HFFc6 (cell line): ENCODE measurements at places on chromosomes 2 and 18. TPM values are rescaled to one million over a fixed set of nuclear protein-coding genes. Genes with fewer than 3 reads are reported as not detected.

The QPCT gene
- total RNA-seq = 3.2 to 6.9 TPM (median 5.0 TPM) in 3 replicates

DNA sequence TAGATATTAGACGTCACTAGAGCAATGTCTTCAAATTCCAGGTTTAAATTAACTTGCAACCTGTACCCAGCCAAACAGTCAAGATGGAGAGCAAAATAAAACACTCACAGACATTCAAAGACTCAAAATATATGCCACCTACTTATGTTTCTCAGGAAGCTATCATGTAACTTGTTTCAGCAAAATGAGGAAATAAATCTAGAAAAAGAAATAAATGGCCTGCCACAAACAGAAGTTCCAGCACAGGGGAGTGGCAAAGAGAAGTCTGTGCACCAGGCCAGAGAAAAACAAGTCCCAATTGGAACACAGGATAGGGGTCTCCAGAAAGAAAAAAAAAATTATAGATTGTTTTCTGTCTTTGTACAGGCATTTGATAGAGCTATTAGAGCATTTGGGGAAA, 96.7 kb downstream of the LRP2 start:
- no peak for DNase-seq

The MPV17 gene
- total RNA-seq = 81.4 and 83.0 TPM in 2 replicates

GRCh38 chr2:173862612-173863217, 102.5 kb downstream of the SP3 start:
- no peak for DNase-seq

DNA sequence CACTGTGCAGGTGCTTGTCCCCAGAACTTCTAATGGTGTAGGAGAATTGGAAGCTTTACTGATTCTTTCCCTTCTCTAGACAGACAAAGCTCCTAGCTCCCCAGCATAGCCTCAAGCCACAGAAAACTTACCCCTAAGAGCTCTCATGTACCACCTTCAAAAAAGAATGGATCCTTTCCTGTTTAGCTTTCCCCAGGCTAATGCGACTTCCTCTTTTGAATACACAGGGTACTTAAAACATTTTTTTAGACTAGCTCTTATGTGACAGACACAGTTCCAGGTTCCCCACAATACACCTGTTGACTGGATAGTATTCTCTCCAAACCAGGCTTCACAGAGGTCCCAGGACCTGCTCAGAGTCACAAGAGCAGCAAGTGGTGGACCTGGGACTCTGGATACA, 8.3 kb downstream of the CTAGE1 start:
- no peak for DNase-seq

- no peak for DNase-seq
Measured at GRCh38 chr18:61596296-61596695, 263.1 kb downstream of the CDH20 start.

GRCh38 chr18:13136904-13137669, 81.5 kb upstream of the LDLRAD4 start:
- DNase-seq = no peak

The ACKR3 gene
- total RNA-seq = not detected in 3 replicates

DNA sequence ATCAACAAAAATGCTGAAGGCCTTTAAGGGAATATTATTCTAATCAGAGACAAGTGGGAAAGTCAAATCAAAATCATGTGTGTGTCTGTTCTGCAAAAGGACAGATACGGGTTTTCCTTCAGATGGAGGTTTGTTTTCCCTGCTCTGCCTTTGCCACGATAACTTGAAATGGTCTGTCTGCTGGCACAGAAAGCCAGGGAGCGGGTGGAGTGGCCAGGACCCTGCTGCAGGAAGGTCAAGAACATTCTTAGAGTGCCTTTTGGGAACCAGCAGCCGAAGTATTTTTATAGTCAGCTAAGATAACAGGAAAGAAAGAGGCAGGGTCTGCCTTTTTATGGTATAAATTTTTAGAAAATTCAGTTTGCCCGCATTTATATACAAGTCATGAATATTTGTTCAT, 234.2 kb downstream of the LTBP1 start:
- DNase-seq = no peak

The NT5DC4 gene
- not detected in 3 replicates for total RNA-seq

The ALKAL2 gene
- total RNA-seq = not detected in 3 replicates

The TTC27 gene
- 18.4 and 23.6 TPM in 2 replicates for total RNA-seq

DNA sequence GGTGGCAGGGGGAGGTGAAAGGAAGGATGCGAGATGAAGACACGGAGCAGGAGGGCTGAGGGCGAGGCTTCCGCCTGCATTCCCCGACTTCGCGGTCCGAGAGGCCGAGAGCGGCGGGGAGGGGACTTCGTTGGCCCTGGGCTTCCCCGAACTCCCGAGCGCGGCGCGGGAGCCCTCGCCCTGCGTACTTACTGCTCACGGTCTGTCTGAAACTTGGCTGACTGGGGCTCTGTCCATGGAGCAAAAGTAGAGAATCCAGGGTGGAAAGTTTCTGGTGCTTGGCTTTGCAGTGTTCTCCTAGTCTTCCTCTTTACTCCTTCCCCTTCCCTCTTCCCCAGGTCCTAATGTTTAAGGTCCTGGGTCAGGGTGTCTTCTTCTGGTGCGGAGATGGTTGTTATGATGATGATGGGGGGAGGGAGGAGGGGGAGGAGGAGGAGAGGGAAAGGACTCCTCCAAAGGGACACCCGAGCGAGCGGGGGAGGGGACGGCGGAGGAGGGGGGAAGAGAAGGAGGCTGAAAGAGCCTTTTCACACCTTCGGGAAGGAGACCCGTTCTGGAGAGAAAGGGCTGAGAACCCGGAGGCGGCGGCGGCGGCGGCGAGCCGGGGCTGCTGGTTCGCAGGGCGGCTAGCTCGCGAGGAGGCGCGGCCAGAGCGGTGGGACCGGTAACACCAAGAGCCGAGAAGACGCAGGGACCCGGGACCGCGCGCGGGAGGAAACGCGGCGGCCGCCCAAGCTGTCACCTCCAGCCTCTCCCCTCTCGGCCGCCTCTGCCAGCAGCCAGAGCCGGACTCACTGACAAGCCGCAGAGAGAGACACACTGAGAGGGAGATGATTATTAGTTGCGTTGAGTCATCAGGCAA, at the start of gene SATB2:
Gene SATB2 (minus strand): TSS at position 793 of the 862 bp plus-strand sequence. CDS start 1,902 bp downstream, outside the sequence.
- DNase-seq = peak; percentile 78

DNA sequence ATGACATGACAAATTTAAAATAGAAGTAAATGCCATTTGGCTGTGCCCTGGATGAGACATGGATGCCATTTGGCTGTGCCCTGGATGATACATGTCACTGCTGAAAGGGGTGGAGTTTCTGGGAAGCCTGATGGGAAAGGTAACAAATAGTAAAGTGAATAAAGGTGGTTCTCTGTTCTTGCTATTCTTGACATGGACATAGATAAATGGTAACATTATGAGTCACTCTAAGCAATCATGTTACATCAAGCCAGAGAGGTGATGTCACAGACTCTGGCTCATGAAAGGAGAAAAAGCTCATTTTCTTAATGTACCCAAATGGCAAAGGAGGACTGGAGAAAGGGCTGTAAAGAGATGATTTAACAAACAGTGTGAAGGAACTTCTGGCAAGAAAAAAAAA, 86.4 kb downstream of the EML6 start:
- peak; percentile 32 for DNase-seq

The STON1 gene
- total RNA-seq = 1.9 and 3.1 TPM in 2 replicates

GRCh38 chr2:148282201-148282600, 261.3 kb downstream of the MBD5 start:
- no peak for DNase-seq

- peak; percentile 51 for DNase-seq
Measured at GRCh38 chr2:54940723-54941122, 109.5 kb downstream of the RTN4 start.

The CCBE1 gene
- total RNA-seq = 152 and 204 TPM in 2 replicates

GRCh38 chr2:123732563-123732962, 292.5 kb upstream of the CNTNAP5 start:
- DNase-seq = no peak

DNA sequence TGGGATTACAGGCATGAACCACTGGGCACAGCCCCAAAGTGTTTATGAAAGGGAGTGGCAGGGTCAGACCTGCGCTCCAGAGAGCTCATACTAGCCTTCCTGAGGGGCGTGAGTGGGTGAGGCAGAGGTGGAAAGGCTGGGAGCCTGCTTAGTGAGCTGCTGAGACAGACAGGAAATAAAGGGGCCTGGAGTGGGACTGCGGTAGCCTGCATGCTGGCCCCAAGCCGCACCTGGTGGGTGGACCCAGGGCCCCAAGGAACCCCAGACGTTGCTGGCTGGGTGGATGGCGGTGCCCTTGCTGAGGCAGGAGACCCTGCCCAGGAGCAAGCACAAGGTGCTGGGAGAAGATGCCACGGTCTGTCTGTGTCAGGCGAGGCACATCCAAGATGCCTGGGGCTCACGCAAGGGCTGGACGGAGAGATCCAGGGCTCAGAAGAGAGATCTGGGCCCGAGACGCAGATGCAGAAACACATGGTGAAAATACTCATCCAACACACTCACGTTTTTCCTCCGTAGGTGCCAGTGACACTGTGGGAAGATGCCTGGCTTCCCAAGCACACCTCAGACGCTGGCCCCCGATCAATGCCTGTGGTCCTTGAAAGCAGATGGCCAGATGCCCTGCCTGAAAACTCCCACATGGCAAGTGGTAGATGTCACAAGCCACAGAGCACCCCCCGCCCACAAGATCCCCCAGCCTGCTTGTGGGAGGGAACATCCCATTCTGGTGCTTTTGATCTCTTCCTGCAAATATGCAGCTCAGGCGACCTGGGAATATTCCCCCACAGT, 151.1 kb downstream of the GLI2 start:
- no peak for DNase-seq

DNA sequence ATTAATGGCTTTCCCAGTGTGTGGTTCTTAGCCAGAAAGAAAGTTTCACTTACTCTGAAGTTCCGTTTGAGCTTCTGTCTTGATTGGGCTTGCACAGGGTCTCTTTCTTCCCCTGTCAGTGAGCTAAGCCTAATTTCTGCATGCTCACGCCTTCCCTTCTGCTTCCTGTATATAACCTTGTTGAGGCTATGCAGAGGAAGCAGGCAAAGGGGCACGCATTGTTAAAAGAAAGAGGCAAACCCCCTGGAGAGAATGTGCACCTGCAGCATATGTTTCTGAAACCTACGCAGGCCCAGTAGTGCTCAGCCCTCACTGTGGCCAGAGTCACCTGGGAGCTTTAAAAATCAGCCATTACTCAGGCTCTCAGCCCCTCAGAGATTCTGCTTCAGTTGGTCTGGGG, 14.5 kb upstream of the PLA2R1 start:
- no peak for DNase-seq

- no peak for DNase-seq
Measured at GRCh38 chr2:33670392-33670937, 71.4 kb upstream of the FAM98A start.

The UGT1A5 gene
- not detected in 3 replicates for total RNA-seq

DNA sequence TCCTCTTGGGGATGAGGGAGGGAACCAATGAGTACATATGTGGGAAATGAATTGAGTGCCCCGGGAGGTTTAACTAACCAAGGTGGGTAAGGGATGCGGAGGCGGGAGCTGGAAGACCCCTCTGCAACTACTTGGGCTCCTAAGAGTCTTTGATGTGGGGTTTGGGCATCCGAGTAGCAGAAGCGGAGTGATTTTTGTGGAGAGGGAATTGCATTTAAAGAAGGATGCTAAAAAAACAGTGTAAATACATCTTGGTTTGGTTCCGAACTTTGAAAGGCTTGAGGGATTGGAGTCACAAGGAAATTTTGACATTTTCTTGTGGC, 215.7 kb downstream of the MCFD2 start:
- DNase-seq = no peak

DNA sequence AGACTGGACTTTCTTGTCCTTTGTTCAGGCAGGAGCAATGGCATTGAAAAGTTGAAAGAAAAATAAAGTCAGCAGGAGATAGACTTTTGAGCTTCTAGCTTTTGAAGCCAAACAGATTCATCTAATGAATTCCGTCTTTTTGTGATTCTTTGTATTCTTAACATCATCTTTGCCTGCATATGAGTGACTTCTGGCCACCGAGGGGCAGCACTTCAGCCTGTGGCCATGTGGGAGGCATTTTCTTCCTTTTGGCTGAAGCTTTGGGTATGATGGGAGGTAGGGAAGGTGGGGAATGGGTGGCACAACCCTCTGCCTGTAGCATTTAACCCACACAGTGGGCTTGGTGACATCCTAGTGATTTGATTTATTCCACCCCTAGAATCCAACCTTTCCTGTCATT, 220.6 kb downstream of the SETBP1 start:
- no peak for DNase-seq

DNA sequence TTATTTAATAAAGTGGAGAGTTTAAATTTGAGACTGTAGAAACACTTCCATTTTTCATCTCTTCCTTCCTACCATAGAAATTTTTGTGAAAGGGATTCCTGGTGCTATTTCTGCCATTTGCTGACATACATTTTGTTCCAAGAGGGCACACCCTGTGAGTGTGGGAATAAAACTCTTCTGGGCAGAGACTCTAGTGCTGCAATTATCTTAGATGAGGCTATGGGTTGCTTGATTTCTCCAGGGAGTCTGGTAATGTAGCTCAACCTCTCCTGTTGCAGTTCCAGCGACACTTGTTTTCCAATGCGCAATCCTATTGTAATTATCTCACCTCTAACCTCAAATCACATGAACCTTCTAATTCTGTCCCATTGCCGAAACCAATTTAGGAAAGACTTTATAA, 60.1 kb upstream of the ZSWIM2 start:
- DNase-seq = no peak

GRCh38 chr2:22518641-22519040, 866.3 kb upstream of the KLHL29 start:
- no peak for DNase-seq

The CIB4 gene
- not detected in 3 replicates for total RNA-seq

The FZD7 gene
- total RNA-seq = 114 to 139 TPM (median 121 TPM) in 3 replicates

DNA sequence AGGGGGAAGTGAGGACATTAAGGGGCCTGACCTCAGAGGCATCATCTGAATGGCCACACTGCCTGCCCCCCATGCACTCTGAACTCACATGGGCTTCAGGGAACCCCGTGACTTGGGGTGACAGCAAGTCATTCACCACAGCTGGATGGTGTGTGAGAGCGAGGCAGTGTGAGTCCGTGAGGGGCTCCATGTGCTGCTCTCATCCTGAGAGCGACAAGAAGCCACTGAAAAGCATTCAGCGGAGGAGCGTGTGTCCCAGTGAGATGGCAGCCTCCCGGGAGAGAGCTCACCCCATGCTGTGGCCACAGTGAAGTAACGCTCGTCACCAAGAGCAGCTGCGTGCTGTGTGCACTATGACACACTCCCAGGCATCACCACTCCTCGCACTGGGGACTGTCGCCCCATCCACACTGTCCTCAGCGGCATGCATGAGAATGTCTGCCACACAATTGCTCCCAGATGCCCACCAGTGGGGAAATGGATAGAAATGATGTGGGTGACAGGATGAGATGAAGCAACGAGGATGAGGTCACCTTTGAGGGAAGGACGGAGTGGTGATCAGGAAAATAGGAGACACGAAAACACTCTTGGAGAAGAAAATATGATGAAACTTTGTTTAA, 213.0 kb upstream of the RAB6C start:
- DNase-seq = no peak

GRCh38 chr2:28004086-28004485, 113.6 kb downstream of the BABAM2 start:
- DNase-seq = peak; percentile 68

- DNase-seq = no peak
Measured at GRCh38 chr18:36185157-36185556, 2.1 kb upstream of the MOCOS start.

GRCh38 chr18:68948622-68949021, 150.7 kb downstream of the CCDC102B start:
- DNase-seq = no peak
